ENCODE measurements at places on chromosomes 6 and 20.

DNA sequence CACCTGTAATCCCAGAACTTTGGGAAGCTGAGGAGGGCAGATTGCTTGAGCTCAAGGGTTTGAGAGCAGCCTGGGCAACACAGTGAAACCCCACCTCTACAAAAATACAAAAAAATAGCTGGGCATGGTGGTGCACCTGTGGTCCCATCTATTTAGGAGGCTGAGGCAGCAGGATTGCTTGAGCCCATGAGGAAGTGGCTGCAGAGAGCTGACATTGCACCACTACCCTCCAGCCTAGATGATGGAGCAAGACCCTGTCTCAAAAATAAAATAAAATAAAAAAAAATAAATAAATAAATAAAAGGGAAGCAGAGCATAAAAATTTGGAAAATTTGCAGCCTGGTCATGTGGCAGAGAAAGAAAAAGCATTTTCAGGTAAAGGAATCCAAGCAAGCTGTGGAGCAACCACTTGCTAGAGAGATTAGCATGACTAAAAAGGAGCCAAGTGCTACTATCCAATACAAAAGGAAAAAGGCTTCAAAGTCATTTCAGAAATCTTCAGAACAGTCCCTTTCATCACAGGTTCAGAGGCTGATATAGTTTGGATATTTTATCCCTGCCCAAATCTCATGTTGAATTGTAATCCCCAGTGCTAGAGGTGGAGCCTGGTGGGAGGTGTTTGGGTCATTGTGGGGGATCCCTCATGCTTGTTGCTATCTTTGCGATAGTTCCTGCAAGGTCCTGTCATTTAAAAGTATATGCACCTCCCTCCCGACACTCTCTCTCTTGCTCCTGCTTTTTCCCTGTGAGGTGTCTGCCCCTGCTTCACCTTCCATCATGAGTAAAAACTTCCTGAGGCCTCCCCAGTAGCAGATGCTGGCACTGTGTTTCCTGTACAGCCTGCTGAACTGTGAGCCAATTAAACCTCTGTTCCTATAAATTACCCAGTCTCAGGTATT, 11.2 kb upstream of the TTK start:
- DNase-seq, result no peak

DNA sequence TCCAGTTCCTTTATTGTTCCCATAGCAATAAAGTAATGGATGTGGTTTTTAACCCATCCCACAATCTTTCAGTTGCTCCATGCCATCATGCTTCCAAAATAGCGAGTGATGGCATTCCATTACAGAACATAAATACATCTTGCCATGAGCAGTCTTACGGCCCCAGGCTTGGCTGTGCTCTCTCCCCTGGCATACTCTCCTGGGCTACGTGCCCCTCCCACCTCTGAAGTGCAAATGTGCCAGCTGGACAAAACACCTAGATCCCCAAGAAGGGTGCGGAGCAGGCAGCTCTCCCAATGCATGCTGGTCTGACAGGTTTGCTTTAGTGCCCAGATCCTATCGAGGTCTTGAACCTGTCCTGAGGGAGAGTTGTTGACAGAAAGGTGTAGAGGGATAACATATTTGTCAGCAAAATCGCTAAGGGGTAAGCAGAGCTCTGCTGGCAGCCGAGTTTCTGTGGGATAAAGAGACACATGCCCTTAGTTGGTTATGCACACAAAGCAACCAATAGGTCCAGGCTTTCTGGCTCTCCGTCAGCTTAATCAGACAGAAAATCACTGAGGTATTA, 43.9 kb upstream of the PAX1 start:
- no peak for DNase-seq

GRCh38 chr6:89287351-89288028, 27.6 kb downstream of the GABRR2 start:
- no peak for DNase-seq

DNA sequence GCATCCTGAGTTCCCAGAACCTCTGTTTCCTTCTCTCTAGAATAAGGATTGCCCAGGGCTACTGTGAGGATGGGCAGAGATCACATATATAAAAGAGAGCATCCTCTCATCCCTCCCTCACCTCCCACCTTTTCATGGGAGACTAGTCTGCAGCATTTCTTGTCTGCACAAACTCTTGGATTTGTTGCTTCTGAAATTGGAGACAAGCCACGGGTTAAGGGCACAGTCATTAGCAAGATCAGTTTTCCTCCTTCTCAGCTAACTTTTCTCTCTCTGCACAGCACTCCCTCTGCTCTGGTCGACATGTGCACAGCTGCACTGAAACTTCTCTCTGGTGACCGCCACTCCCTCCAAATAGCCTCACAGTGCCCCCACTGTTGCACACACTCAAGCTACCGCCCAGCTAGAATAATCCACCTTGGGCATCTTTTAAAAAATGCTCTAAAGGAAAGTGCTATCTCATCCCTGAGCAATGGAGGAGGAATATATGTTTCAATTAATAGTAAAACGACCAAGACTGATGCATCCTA, 50.9 kb upstream of the DUSP22 start:
- DNase-seq, result no peak

DNA sequence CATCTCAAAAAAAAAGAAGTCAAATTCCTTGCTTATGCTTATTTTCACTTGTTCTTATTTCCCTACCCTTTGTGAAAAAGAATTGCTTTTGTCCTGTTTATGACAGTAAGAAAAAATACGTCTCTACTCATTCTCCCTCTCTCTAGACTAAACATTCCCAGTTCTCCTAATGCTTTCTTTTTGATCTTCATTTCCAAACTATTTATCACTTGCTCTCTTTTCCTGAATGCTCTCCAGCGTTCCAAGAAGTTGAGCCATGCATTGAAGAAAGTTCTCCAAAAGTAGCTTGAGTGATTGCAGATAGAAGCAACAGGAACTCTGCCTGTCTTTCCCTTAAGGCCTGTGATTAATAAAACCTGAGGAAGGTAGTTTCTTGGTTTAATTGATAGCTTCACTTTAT, 53.1 kb upstream of the TMEM170B start:
- DNase-seq, result no peak

DNA sequence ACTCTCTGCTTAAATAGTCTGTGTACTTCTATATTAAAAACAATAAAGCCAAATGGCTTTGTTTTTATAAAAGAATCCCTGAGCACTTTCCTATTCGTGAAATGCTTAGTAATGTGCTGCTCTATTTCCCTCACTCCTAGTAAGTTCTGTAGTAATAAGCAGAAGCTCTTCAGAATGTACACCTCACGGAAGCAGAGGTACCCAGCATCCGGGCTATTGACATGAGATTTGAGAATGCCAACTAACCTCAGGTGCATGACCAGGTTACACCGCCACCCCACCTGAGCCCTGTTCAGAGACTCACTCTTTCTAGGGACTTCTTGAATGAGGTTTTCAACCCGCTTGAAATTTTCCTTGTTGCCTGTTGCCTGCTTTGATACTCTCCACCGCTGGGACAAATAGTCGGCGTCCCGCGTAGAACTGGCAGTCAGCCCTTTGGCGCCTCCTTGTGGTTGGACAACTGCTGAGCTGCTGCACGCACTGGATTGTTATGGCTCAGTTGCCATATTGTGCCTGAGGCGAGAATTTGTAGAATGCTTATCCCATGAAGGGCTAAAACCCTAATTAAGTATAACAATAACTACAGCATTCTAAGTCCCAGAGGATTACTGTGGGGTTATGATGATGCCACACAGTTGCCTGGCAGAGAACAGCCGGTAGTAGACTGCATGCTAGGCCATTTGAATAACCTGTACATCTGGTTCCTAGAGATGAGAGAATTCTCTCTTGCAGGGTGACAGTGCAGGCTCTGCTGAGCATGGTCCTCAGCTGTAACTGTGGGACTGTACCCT, 95.4 kb downstream of the KHDC1L start:
- peak; percentile 77 for DNase-seq

DNA sequence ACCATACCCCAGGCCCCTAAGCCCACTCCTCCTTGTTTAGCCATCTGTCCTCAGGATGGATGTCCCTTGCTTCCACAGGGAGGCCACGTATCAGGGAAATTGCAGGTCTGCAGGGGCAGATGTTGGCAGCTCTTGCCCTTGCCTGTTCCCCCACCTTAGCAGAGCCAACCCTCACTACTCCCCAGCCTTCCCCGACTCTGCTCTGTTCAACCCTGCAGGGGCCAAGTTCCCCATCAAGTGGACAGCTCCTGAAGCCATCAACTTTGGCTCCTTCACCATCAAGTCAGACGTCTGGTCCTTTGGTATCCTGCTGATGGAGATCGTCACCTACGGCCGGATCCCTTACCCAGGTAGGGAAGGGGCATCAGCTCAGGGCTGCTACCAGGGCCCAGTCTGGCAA, 10.7 kb upstream of the TM9SF4 start:
- DNase-seq, result peak; percentile 62

GRCh38 chr6:154515826-154516225, 5.3 kb upstream of the CNKSR3 start:
- DNase-seq, result no peak

DNA sequence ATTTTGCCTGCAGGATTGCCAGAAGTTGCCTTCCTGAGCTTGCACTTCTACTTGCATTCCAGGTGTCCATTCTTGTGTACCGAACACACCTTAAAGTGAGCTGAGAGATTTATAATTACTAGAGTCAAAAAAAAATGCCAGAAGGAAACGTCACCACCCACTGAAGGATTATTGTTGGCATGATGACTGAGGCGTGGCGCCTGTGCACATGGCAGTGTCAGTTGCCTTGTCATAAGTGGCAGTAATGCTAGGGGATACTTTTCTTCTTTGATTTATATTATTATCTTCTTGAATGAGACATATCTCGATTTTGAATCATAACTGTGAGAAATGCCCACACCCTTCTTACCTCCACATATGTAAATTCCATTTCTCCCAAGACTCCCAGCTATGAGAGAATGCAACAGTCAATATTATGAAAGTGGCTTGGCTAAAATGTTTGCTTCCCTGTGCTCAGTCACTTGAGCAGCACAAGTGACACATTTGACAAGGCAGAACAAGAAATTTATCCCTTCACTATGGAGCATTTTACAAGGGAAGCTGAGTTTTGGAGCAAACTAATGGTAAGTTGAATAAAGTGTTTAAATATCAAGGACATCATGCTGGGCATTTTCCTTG, 149.5 kb upstream of the SASH1 start:
- DNase-seq, result no peak

DNA sequence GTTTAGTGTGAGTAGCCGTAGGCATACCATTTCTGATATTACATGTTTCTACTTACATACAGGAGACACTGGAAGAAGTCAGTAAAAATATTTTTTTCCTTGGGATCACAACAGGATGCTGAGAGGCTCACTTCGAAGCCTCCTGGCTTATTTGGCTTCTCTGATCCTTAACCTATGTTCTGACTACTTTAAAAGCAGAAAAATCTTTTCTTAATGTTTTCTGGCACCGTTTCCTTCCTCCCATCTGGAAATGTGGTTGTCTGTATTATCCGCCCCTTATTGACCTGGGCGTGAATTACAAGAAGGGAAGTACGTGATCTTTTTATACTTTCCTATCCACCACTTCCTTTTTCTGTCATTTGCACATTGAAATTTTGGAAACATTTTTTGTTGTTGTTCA, 379.6 kb downstream of the COL12A1 start:
- no peak for DNase-seq
